ENCODE measurements at places on chromosomes 12 and 14. TPM values are rescaled to one million over a fixed set of nuclear protein-coding genes. Genes with fewer than 3 reads are reported as not detected.

DNA sequence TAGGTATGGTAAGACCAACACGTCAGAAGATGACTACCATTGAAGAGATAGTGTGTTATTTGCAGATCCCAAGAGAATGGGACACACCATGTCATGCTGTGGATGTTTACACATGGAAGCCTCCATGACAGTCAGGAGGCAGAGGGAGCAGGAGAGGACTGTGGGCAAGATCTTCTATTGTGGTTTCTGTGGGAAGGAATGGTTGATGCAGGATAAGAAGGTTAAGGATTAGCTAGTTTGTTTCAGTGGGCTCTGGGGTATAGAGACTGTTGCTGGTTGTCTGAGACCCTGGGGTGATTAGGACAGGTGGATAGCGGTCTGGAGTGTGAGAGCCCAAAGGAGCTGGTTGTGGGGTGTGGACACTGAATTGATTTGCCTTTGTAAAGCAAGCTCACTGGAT lies 23.3 kb downstream of the TAS2R7 start:
- DNase-seq = no peak

DNA sequence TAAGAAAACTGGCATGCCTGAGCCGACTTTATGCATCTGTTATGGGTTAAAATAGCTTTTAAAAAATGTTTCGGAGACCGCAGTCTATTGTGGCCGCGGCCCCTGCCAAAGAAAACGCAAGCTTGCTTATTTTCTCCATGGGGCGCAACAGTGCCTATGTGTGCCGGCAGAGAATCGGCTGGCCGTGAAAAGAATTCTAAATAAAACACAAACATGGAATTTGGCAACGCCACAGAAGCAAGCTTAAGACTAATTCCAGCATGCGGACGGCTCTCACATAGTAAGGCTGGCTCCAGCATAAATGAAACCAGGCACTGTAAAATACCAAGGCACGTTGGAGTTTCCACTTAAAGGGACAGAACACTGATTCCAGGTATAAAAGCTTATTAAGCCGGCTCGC lies 56.7 kb downstream of the BCL11B start:
- DNase-seq = no peak

The BCL11B gene
- 0.07 TPM for total RNA-seq

GRCh38 chr12:93090731-93091172 lies 161.7 kb upstream of the EEA1 start:
- DNase-seq = peak; percentile 76

- DNase-seq = no peak
Observed at GRCh38 chr12:122458105-122459035, 35.9 kb upstream of the CLIP1 start.

DNA sequence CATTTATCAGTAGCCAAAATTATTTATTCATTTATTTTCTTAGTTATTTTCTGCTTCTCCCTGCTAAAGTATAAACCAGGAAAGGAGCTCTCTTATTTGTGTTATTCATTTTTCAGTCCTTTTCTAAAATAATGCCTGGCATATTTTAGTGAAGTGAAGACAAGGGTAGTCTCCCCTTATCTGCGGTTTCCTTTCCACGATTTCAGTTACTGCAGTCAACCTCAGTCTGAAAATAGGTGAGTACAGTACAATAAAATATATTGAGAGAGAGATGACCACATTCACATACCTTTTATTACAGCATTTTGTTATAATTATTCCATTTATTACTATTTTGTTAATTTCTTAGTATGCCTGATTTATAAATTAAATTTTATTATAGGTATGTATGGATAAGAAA lies 57.6 kb downstream of the GPR137C start:
- DNase-seq = no peak

The IL22 gene
- total RNA-seq = not detected

- DNase-seq = no peak
Observed at GRCh38 chr14:99779751-99780150, 13.5 kb upstream of the EML1 start.

The TFCP2 gene
- total RNA-seq = 28.6 TPM

The COL2A1 gene
- total RNA-seq = not detected

The LRRC43 gene
- total RNA-seq = 5.4 TPM

The CEP170B gene
- 35.0 TPM for total RNA-seq

The RERG gene
- total RNA-seq = not detected

DNA sequence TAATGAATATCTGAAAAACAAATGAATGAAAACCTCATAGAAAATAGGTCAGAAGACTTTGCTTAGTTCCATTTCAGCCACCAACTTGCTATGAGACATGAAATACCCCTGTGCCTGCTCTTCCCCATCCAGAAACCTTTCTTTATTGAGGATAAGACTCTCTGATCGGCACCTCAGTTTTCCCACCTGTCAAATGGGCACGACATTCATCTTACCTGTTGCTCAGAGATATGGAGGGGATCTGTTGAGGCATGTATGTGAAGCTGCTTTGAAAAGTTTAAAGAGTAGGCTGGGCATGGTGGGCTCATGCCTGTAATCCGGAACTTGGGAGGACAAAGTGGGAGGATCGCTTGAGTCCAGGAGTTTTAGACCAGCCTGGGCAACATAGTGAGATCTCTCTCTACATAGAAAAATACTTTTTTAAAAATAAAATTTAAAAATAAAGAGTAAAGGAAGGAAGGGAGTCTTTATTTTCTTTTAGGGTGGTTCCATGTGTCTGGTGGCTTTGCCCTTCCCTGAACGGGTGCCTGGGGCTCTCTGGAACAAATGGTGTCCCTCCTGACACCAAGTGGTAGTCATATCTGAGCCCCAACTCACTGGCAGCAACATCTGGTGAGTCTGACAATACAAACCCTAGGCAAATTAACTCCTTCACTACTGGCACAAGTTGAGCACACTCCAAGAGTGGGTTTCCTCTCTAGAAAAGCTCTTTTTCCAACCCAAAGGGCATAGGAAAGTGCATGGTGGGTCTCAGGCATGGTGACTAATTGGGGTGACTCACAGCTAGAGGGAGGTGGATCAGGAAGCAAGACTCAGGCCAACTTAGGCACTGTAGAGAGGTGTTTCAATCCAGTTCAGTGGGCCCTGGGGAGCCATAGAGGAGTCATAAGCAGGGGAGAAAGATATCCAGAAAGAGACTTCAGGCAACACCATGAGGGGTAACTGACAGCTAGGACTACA lies 42.1 kb downstream of the MAP1LC3B2 start:
- peak; percentile 26 for DNase-seq

The ZNF740 gene
- total RNA-seq = 38.1 TPM

The GDF3 gene
- 4.1 TPM for total RNA-seq

The NCOR2 gene
- 297 TPM for total RNA-seq

The RIMBP2 gene
- not detected for total RNA-seq

DNA sequence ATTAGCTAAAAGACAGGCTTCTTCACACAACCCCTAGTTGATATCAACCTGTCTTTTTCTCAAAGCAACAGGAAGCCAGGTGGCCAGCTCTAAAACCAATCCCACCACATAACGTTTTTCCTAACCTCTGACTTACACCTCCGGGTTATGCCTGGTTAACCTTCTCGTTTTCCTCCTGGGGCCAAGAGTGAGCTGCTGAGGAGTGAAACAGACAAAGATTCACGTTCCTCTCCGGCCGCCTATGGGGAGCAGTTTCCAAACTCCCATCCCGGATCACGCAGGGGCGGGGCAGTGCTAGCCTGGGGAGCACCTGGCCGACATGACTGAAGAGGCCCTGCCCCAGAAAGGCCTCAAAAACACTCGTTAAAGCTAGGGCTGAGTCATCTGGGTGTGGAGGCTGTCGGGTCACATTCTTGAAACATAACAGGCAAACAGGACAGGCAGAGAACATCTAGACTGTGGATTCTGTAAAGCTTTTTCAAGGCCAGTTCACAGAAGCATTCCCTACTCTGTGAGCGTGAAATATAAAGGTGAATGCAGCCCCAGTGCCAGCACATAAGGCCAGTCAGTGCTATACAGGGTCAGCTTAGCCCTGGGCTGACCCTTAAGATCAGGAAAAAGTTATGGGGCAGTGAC lies 25.9 kb upstream of the LGALS3 start:
- peak; percentile 86 for DNase-seq

GRCh38 chr14:42378880-42379279 lies 772.2 kb downstream of the LRFN5 start:
- DNase-seq = no peak

DNA sequence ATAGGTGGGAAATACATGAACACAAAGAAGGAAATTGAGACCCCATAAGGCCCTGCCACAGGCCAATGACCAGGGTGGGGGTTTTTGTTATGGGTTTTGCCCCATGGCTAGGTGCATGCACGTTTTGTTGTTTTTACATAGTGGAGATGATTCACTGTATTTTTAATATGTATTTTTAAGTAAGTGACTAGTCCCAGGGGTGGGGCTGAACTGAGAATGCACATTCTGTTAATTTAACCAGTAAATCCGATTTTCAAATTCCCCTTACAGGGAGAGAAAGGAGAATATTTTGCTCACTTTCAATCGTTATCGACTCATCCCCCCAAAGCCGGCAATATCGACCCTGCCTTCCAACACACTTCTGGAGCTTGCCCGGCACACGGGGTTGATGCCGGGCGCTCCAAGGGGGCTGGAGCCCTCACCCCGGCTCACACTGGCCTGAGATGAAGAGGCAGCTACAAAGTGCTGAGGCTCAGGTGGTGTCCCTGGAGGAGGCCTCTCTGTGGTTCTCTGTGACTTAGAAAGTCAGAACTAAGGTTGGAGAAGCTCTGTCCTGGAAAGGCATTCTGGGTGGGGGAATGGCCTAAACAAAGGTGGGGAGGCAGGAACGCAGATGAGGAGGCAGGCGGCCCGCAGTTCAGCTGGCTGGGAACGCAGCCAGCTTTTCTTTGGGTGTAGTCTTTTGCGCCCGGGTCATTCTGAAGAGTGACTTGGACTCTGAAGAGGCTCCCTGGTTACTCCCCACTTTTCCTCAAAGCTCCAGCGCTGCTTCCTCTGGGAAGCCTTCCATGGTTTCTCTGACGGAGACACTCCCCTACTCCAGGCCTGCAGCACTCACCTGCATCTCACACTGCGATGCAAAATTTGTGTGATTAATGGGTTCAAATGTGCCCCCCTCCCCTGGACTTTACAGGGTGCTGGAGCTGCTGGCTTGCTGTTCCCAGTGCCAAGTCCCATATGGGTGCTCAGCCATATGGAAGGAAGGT lies 50.7 kb upstream of the DLK1 start:
- no peak for DNase-seq

The SLC24A4 gene
- 0.07 TPM for total RNA-seq

GRCh38 chr12:132471011-132471857 lies 18.7 kb upstream of the FBRSL1 start:
- DNase-seq = no peak

- DNase-seq = peak; percentile 83
Observed at GRCh38 chr12:111434680-111435338, 29.1 kb downstream of the SH2B3 start.

GRCh38 chr12:103645202-103645601 lies 58.1 kb downstream of the STAB2 start:
- no peak for DNase-seq

- no peak for DNase-seq
Observed at GRCh38 chr12:130480887-130481286, 143.2 kb downstream of the PIWIL1 start.

GRCh38 chr12:62861586-62861985 lies 73.4 kb downstream of the PPM1H start:
- DNase-seq = no peak

DNA sequence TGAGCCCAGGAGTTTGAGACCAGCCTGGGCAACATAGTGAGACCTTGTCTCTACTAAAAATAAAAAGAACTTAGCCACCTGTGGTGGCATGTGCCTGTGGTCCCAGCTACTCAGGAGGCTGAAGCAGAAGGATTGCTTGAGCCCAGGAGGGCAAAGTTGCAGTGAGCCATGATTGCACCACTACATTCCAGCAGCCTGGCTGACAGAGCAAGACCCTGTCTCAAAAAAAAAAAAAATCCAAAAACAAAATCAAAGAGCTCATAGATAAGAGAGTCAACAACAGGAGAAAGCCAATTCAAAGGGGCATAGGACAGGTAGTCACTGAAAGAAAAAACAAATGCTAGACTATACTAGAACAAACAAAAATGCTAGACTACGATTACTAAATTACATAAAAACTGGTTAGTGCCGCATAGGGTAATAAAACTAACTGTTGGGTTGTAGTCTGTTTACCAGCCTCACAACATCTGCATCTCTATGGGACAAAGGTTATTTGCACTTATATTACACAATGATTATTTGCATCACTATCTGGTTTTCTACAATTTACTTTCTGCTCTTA lies 16.6 kb upstream of the EEA1 start:
- DNase-seq = no peak
